ENCODE measurements at places on chromosomes 7 and 10. TPM values are rescaled to one million over a fixed set of nuclear protein-coding genes. Genes with fewer than 3 reads are reported as not detected.

DNA sequence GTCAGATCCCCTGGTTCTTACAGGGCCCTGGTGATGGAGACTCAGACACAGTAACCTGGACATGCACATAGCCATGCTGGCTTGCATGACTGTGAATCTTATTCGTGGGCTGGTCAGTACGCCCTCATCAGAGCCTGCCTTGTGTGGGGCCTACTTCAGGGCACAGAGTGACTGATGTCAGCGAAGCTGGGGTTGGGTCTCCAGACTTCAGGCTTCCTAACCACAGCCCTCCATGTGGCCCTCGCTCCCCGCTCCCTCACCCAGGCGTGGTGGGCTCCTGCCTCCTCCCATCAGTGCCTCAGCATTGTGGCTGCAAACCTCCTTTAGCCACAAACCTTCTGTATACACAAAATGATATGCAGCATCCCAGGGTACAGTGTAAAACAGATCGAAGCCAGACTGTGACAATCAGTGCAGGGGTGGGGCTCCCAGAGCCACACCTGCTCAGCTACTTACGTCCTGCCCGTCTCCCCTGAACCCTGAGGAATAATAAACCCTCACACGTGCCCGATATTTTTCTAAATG, 7.1 kb upstream of the C10orf105 start:
- DNase-seq: no peak

Gene HSPA12A
- 2.7 TPM for total RNA-seq

- DNase-seq: no peak
Measured at GRCh38 chr7:124031919-124032318, 948 bp downstream of the TMEM229A start.

Gene ASB10
- total RNA-seq: not detected

Gene PILRA
- total RNA-seq: 1.4 TPM

Gene OPN1SW
- not detected for total RNA-seq

Measured in left lobe of liver (tissue), 2 donors.